ENCODE measurements at places on chromosomes 7 and 10.

DNA sequence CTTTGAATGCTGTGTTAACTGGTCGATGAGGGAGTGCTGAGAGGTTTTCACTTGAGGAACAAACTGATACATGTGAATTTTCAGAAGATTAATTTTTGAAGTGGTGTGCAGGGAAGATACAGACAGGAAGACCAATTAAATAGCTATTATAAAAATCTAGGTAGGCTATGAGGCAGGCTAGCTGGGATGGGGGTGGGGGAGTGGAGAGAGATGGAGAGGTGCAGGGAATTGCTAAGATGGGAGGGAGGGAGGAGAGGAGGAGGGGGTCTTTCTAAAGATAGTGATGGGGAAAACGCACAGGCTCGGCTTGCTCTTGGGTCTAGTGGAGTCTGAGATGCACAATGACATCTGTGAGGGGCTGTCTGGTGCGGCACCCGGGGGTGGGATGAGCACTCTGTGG is 15.2 kb downstream of the ATXN7L1 start:
- no peak for DNase-seq

- DNase-seq: no peak
Observed at GRCh38 chr10:34549001-34549400, 266.1 kb downstream of the PARD3 start.

GRCh38 chr10:22791665-22792064 is 77.3 kb upstream of the PIP4K2A start:
- no peak for DNase-seq

DNA sequence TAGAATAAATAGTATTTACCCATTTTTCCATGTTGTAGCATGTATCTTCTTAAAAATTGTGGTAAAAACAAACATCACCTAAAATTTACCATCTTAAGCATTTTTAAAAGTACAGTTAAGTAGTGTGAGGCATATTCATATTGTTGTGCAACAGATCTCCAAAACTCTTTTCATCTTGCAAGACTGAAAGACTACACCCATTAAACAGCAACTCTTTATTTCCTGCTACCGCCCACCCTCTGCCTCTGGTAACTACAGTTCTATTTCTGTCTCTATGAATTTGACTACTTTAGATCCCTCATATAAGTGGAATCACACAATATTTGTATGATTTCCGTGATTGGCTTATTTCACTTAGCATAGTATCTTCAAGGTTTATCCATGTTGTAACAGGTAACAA is 40.0 kb upstream of the AGBL3 start:
- DNase-seq: no peak

DNA sequence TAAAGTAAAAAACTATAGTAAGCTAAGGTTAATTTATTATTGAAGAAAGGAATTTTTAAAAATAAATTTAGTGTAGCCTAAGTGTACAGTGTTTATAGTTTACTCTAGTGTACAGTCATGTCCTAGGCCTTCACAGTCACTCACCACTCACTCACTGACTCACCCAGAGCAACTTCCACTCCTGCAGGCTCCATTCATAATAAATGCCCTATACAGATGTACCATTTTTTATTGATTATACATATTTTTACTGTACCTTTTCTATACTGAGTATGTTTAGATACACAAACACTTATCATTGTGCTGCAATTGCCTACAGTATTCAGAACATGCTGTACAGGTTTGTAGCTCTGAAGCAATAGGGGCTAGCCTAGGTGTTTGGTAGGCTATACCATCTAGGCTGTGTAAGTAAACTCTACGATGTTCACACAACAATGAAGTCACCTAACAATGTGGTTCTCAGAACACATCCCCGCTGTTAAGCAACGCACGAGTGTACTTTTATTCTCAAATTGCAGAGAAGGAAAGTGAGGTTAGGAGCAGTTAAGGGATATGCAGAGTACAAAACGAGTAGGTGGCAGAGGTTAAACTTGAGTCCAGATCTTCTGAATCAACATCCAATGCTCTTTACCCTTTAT is 38.9 kb upstream of the PLCE1 start:
- DNase-seq: no peak

GRCh38 chr7:105691082-105691679 is 109.9 kb upstream of the EFCAB10 start:
- DNase-seq: no peak

- DNase-seq: no peak
Observed at GRCh38 chr10:79226391-79227245, 120.7 kb upstream of the PPIF start.

DNA sequence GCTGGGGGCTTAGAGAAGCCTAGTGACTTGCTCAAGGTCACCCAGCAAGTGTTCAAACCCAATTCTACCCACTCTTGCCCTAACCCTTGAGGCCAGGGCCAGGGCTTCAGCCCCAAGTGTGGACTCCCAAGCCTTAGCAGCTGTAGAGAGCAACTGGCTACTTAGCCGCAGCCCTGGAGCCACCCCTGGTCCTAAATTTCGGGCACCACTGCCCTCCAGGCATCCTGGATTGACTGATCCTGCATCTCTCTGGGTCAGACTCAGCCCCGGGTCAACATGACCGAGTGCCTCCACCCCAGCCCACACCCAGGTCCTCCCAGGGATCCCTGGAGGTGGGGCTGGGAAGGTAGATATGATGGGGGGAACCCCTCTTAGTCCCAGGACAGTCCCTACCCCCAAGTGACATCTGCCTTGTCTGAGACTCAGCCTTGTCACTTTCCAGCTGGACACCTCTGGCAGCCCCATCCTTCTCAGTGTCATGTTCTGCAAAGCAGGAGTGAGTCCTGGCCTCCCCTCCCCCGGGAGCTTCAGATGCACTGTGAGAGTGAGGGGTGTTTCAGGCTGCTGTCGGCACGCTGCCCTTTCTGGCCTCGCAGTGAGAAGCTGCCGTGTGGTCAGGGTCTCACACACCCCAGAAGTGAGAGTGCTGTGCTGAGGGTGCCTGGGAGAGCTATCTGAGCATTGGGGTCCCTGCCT is 89.8 kb downstream of the ZMIZ1 start:
- no peak for DNase-seq

- DNase-seq: no peak
Observed at GRCh38 chr7:30713392-30713791, 31.1 kb upstream of the CRHR2 start.

DNA sequence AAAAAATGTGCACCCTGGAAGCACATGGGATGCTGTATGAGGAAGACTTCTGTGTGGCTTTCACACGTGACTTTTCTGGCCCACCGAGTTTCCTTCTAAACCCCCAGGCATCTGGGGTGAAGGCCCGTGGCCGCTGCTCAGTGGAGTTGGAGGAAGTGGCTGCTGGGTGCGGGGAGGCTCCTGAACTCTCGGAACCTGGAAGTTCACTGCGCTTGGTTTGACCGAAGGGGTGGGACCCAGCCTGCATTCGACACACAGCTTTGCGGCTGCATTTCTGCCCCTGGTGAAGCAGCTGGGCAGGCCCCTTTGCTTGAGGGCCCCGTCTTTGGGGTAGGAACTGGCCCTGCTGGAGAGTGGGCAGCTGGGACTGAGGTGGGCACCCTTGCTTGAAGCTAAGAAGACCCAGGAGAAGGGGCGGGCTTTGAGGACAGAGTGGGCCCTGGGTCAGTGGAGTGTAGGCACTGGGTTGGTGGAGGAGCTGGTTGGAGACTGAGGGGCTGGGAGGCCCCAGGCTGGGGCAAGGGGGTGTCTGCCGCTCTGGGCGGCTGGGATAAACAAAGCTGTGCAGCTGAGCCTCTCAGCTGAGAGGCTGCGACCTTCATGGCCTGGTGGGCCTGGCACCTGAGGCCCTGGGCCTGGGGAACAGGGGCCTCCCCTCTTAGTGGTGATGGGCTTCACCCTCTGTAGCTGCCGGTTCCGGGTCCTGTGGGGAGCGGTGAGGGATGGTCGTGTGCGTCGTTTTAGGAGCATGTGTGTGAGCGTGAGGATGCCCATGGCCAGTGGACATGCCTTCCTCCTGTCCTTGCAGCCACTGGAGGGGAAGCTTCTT is 78.0 kb downstream of the INPP5A start:
- no peak for DNase-seq

DNA sequence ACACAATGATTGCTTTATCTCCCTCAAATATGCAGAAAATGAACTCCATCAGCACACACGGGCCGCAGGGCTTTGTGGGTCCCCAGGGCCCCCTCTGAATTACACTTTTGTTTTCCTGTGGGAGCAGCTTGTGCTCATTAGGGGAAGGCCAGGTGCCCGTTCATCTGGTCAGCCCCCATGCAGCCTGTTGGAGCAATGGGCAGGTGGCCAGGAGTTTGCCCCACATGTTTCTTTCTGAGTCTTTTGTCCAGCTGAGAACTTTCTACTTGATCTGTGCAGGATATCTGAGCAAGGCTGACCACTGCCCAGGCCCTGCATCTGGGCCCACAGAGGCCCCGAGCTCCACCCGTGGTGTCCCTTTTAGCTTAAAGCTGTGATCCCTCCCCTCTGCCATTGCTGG is 105.3 kb upstream of the FAM20C start:
- no peak for DNase-seq

DNA sequence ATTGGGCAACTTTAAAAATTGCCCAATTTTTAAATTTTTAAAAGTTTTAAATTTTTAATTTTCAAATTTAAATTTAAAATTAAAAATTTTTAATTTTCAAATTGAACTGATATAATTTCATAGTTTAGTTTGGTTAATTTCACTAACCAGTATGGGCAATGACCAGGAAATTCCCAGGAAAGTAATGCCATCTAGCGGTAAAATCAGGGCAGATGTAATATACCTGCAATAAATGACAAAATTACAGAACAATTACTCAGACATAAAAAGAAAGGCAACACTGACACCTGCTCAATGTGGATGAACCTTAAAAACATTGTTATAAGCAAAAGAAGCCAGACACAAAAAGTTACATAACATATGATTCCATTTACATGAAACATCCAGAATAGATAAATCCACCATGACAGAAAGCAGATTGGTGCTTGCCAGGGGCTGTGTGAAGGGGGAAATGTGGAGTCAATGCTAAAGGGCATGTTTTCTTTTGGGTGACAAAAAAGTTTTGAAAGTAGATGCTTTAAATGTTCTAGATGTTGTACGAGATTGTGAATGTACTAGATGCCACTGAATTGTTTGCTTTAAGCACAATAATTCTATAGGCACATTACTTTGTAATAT is 28.6 kb upstream of the SLC16A12 start:
- DNase-seq: no peak

DNA sequence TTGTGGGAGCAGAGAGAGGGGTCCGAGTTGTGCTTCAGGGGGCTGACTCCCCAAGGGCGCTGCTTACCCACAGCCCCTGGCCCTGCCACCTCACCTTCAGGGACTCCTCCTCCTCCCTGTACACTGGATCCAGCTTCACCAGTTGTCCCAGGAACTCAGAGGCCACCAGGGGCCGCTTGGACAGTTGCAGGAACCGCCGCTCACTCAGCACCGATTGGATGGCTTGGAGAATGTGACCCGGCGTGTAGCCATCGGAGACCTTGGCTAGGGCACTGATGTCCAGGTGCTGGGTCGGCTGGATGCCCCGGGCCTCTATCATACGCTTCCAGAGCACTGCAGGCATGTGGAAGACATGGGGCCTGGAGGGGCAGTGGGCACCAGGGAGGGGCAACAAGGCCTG is 4.5 kb upstream of the ASB10 start:
- no peak for DNase-seq

DNA sequence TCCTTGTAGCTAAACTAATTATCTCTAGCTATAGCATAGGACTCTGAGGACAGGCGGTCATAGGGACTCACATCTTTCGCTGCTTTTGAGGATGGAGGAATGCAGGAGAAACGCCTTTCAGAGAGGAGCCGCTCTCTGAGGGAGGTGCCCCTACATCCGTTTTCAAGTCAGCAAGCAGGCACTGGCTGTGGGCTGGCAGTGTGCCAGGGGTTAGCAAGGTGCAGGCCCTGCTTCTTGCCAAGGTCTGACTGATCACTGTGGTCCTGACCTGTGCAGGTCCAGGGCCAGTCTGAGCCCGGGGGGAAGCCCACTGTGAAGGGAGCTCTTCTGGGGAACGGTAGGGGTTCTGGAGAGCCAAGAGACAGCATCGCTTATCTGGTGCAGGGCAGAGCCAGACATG is 89.4 kb downstream of the SH3PXD2A start:
- DNase-seq: peak; percentile 62

DNA sequence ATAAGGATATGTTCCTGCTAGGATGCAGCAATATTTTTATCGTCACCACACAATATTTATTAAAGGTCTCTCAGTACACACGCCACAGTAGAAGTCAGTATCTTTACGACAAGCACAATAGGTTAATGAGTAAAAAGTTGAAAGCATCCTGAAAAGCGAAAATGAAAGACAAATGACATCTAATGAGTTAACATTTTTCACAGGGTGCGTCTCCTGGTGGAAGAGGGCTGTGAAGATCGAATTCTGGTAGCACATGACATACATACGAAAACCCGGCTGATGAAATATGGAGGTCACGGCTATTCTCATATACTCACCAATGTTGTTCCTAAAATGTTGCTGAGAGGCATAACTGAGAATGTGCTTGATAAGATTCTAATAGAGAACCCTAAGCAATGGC is 10.8 kb downstream of the C1QL3 start:
- DNase-seq: no peak

DNA sequence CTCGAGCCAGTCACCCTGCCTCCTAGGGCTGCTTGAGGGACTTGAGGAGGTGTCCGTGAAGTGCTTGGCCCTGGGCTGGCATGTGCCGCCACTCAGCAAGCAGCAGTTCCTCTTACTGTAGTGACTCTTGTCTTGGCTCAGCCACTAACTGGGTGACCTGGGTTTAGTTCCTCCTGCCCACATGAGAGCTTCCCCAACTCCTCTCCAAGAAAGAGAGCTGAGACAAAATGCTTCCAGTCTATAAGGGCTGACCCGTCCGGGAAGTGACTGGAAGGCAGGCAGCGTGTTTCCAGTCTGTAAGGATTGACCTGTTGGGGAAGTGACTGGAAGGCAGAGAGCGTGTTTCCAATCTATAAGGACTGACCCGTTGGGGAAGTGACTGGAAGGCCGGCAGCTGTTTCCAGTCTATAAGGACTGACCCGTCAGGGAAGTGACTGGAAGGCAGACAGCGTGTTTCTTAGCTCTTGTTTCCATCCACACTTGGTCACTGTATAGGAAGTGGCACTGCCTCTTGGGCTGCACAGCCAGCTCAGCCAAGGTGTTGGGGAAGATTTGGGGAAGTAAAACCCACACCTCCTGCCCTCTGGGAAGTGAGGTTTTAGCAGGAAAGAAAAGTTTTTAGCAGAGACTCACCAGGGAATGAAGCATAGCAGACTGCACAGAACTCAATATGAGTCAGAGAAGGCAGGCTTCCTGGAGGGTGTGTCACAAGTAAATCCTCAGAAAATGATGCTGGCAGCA is 53.3 kb upstream of the PPIF start:
- DNase-seq: no peak

Data from activated T-helper 1 cell treated with anti-CD3 and anti-CD28 coated beads, Interleukin-2, amount 50 U/mL, for 16 hours (primary cell).